Stimulated activated CD8-positive, alpha-beta memory T cell treated with anti-CD3 and anti-CD28 coated beads, Interleukin-7, amount 100 ng/mL, for 48 hours (primary cell): ENCODE measurements at places on chromosomes 13 and 19.

DNA sequence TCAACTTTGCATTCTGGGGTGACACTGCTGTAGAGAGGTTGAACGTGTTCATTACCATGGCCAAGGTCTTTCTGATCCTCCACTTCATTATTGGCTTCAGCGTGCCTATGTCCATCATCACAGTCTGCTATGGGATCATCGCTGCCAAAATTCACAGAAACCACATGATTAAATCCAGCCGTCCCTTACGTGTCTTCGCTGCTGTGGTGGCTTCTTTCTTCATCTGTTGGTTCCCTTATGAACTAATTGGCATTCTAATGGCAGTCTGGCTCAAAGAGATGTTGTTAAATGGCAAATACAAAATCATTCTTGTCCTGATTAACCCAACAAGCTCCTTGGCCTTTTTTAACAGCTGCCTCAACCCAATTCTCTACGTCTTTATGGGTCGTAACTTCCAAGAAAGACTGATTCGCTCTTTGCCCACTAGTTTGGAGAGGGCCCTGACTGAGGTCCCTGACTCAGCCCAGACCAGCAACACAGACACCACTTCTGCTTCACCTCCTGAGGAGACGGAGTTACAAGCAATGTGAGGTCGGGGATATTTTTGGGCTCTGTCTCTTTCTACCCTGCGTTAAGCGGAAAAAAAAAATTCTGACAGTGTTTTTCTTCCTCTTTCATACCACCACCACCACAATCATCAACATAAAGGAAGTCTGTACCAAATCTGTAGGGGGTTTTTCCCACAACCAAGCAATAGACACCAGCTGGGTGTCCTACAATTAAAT lies 29.5 kb downstream of the FPR3 start:
- DNase-seq: no peak

GRCh38 chr13:113786262-113786841 lies 27.3 kb downstream of the TMEM255B start:
- no peak for DNase-seq

GRCh38 chr19:1407528-1408299 lies at the start of gene DAZAP1:
Gene DAZAP1, plus strand, starts transcription at chr19:1407586. Its CDS starts 188 bp downstream, at chr19:1407774.
- no peak for DNase-seq

DNA sequence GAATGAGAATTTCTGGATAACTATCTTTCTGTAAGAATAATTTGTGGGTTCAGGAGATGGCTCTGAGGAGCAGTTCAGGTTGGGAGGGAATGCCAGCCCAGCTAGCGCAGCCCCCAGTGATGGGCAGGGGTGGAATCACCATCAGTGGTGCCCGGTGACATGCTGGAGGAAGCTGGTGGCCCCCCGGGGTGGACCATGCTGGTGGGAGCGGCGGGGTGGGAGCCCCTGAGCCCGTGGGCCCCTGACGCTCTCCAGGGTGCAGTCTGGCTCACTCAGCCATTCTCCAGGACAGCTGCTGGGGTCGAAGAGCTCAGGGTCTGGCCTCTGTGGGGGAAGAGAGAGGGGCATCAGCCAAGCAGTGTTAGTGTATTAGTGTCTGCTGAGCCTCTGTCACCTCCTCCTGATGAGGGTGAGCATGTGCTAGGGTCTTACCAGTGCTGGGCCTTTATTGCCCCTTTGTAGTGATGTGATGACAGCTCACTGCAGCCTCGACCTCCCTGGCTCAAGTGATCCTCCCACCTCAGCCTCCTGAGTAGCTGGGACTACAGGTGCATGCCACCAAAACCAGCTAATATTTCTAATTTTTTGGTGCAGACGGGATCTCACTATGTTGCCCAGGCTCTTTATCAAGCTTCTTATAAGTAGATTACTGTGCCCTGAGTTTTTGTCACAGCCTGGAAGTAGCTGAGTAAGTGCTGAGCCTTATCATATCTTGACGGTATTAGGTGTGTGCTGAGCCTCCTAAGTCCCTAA lies 10.4 kb downstream of the HIPK4 start:
- DNase-seq: no peak

DNA sequence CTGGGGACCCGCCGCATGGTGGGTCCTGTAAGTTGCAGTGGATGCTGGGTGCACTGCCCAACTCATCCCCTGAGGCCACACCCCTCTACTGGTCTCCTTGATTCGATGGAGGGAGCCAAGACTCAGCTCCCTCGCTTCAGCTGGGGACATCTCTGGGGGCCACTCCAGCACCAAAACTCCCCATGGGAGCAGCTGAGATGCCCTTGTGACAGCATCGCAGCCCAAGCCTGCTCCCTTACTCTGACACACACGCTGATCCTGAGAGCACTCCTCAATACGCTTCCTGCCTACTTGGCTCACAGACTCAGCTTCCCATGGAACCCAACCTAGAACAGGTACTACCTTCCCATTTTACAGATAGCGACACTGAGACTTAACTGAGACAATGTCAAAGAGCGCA lies 56.2 kb downstream of the PEPD start:
- no peak for DNase-seq

DNA sequence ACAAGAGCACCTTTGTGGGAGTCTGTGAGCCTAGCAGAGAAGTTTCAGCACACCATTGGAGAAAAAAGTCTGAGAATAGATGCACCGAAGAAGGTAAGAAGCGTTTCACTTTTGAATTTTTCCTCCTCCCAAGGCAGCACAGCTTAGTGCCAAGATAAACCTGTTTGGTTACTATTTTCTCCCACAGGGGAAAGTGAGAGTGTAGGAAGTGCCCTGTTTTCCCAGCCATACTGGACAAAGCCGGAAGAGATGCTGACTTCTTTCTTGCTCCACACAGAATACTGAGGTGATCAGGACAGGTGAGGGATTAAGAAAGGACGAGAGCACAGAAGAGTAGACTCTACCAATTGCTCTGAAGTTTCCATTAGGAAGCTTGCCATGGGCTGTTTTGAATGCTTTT lies 1011.0 kb upstream of the MIR17HG start:
- DNase-seq: no peak

GRCh38 chr13:44072536-44072935 lies 192.8 kb downstream of the LACC1 start:
- DNase-seq: no peak
